ENCODE measurements at places on chromosomes 7 and 10.

GRCh38 chr7:118149394-118149793 lies 34.6 kb upstream of the LSM8 start:
- no peak for DNase-seq

- no peak for DNase-seq
These were observed 284.2 kb downstream of the BICC1 start for GRCh38 chr10:58796824-58797223.

DNA sequence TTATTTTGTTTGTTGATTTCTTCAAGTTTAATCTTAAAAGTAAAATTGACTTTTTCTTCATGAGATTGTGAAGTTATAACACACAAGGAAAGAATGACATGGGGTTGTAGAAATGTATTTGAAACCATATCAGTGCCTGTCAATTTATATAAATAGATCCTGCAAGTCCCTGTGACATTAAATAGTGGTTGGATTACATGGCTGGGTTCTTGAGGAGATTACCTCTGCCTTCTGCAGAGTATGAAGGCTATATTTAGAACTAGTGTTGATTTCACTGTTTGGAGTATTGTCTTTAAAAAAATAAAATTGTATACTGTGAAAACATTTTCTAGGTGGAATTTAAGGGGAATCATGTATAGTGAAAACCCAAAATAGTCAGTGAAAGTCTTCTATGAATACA lies 385.8 kb upstream of the SMIM30 start:
- no peak for DNase-seq

- DNase-seq = no peak
These were observed 94.7 kb downstream of the OSBPL3 start for GRCh38 chr7:24885305-24885704.

DNA sequence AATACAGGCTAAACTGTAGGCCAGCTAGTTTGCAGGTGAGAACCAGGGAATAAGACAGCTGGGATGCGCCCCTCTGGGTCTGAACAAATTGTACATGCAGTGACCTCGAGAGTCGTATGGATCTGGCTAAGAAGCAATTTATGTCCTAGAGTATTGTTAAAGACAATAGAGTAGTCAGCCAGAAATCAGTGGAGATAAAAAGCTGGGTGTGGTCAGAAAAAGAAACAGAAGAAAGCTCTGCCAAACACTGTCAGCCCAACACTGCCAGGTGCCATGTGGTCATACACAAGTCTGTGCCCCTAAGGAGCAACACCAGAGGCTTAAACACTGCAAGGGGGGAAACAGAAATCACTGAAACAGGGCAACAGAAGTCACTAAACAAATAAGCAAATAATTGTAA lies 62.2 kb downstream of the CNOT4 start:
- DNase-seq = no peak

DNA sequence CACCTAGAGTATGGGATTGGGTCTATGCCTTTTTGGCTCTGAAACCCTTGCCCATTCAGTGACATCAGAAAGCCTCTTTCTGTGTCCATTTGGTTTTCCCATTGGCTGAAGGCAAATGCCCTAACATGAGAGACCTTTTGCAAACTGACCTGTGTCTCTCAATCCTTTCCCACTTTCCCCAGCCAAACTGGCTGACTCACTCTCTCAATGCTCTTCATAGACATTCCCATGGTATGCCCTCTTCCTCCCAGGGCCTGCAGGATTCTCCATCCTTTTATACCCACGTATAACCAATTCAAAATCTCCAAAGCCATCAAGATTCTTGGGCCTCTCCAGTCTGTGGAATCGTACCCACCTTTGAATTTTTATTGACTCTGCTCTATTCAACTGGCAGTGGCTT lies 563.3 kb downstream of the GATA3 start:
- no peak for DNase-seq

DNA sequence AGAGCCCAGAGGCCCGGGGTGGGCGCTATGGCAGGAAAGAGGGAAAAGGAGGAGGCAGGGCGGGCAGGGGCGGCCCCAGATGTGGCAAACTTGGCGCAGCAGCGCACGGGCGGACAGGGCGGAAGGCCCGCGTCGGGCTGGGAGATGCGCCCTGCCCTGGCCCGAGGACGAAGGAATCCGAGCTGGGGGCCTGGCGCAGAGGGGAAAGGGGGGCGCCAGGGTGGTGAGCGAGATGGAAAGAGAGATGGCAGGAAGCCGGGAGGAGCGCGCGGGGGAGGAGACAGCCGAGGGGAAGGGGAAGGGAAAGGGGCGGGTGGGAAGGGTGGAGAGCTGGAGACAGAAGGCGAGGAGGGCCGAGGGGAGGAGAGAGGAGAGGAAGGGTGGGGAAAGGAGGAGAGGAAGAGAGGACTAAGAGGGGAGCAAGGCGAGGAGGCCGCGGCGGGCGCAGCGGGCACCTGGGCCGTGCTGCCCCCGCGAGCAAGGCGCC lies at the start of gene MARVELD1:
Gene MARVELD1, plus strand, starts transcription at position 392 of the 487 bp plus-strand sequence. CDS start 147 bp downstream, outside the sequence.
- DNase-seq = no peak

- no peak for DNase-seq
These were observed 1.8 kb upstream of the PYROXD2 start for GRCh38 chr10:98416606-98417388.

DNA sequence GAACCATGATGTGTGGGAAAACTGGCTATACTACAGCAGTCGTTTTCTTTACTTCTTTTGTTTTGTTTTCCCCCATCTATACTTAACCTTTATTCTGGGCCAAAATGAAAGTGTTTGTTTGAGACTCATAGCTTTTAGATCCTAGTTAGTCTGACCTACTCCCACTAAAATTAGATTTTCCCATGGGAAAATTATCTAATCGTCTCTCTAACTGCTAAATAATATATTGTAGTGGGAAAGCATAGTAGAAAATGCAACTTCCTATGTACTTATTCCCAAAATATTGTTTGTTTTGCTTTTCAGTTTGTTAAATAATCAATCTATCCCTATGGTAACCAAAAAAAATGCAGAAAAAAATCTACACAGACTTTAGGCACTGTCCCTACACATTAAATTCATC lies 96.6 kb downstream of the NOC3L start:
- no peak for DNase-seq

DNA sequence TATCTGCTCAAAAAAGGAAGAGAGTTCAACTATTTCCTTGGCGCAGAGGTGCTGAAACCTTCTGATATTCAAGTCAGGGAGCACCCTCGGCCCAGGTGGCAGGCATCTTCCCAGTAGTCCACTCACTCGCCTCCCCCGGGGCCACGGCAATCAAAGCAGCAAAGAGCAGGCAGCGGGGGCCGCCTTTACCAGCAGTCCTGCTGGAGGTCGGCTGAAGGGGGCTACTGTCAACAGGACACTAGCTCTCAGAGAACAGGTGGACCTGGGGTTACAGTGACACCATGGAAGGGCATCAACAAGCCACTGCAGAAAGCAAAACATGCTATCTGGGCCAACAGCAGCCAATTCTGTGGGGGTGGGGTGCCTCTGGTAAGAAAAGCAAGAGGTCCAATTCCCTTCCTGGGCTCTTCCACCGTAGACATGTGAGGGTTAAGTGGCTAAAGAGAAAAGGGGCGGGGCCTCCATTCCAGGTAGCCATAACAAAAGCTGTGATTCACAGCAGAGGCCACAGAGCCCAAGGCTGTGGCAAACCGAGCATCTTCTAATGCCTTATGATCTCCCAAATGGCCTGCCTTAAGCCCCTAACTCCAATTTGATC lies 9.4 kb downstream of the FZD9 start:
- DNase-seq = no peak

Measured in CD4-positive, alpha-beta T cell treated with Interleukin-21 for 1 hour (primary cell).